ENCODE measurements at places on chromosomes 3 and 15.
A peak's percentile ranks its signal among the peaks of the same experiment; 100 is the strongest.

- no peak for DNase-seq
These were observed 39.0 kb downstream of the ANAPC13 start for GRCh38 chr3:134446800-134447199.

DNA sequence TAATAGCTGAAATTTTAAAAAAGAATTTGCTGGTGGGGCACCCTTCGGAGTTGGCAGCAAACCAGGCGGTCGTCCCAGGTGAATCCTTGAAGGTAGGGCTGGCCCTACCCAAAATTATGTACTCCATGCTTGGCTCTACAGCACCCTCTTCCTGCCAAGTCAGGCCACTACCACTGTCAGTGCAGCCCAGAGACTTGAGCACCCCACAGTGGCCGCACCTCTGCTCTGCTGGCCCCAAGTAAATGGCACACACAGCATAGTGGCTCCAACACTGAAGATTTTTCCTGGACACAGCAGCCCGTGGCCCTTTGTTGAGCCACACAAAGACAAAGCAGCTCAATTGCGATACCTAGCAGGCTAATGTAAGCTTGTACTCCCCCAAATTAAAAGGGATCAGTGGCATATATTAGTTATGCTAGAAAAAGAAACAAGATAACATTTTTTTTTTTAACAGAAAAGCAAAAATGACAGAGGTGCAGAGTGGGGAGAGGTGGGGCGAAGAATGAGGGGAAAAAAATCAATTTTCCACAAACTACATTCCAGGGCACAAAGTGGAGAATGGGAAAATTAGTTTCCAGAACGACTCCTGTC lies 250.5 kb downstream of the UACA start:
- peak; percentile 53 for DNase-seq

- no peak for DNase-seq
These were observed 844.3 kb upstream of the SEMA6D start for GRCh38 chr15:46872981-46873330.

GRCh38 chr3:71468311-71469137 lies 115.0 kb downstream of the FOXP1 start:
- no peak for DNase-seq

DNA sequence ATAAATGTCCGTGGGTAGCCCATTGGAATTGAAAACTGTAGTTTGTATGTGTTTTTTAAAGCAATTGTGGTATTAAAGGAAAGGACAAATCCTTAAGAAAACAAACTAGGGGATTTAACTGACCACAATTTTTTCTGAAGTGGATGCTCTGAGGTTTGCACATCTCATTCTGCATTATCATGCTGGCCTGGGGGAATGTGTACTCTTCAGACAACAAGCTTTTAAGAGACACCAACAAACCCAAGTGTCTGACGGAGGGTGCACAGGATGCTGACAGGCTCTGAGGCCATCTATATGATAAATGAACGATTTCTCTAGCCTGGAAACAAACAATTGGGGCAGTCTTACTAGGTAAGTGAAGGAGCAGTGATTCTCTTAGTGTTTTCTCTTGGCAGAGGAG lies 9.1 kb downstream of the LINS1 start:
- no peak for DNase-seq

GRCh38 chr3:18369551-18370185 lies 55.5 kb downstream of the SATB1 start:
- no peak for DNase-seq

- no peak for DNase-seq
These were observed 28.6 kb downstream of the MAP2K5 start for GRCh38 chr15:67570875-67571647.

GRCh38 chr3:69915726-69916125 lies 83.8 kb upstream of the SAMMSON start:
- DNase-seq = no peak

DNA sequence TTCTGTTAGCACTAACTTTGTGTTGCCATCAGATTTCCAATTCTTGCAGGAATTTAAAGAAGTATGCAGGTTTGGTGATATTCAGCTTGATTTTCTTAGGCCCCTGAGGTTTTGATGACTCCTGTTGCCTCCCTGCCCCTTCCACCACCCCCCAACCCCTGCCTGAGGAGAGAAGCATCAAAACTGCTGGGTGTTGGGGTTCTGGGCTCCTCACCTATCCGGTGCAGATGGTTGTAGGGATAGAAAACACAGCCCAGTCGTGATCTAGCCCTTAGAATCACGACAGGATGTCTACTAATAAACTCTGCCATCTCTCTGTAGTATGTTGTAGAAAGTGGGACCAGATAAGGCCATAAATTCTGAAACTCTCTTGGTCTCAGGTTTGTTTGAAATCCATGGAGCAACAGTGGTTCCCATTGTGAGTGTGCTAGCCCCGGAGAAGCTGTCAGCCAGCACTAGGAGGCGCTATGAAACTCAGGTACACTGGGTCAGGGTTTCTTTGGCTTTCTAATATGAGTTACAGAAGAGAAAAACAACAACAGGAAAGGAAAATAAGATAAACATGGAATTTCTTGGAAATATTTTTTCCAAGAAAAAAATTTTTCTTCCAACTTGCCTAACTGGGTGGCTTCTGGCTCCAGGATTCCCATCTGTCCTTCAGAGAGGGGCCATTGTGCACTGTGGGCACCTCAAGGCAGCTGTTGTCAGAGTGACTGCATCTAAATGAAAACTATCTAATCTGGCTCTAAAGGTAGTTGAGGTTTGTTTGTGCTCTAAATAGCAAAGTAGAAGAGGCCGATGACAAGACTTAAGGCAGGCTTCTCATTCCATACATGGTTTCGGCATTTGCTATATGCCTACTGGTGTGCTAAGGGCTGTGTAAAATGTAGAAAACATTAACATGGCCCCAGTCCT lies 8.7 kb downstream of the SRP14 start:
- no peak for DNase-seq

Measured in D721Med (cell line).